Hair follicle dermal papilla cell (primary cell): ENCODE measurements at places on chromosomes 12 and 14. TPM values are rescaled to one million over a fixed set of nuclear protein-coding genes. Genes with fewer than 3 reads are reported as not detected.

The ASB2 gene
- total RNA-seq, result 0.16 TPM in 1 of 2 replicates, not detected in the other

The ZC2HC1C gene
- 0.85 and 1.3 TPM in 2 replicates for total RNA-seq

The MAP3K9 gene
- total RNA-seq, result 1.7 and 1.8 TPM in 2 replicates

The LRRC43 gene
- 0.65 and 3.2 TPM in 2 replicates for total RNA-seq

The AVPR1A gene
- 1.2 and 6.2 TPM in 2 replicates for total RNA-seq

The LRP1-AS gene
- not detected in 2 replicates for total RNA-seq

The EPYC gene
- not detected in 2 replicates for total RNA-seq

The WDHD1 gene
- total RNA-seq, result 5.2 and 5.3 TPM in 2 replicates

The DLGAP5 gene
- 3.1 and 4.0 TPM in 2 replicates for total RNA-seq

The EEF1AKMT3 gene
- 12.1 and 13.6 TPM in 2 replicates for total RNA-seq

The AQP6 gene
- not detected in 2 replicates for total RNA-seq

The MUCL1 gene
- total RNA-seq, result not detected in 2 replicates

The ATXN3 gene
- total RNA-seq, result 35.3 and 37.5 TPM in 2 replicates

The CPNE8 gene
- 13.1 and 15.1 TPM in 2 replicates for total RNA-seq

The PYGL gene
- total RNA-seq, result 143 and 152 TPM in 2 replicates

The SPRING1 gene
- 30.5 and 33.8 TPM in 2 replicates for total RNA-seq

The NOPCHAP1 gene
- total RNA-seq, result 3.2 and 3.8 TPM in 2 replicates

The SLC15A4 gene
- 53.8 and 61.2 TPM in 2 replicates for total RNA-seq

The DNAJC22 gene
- 0.32 and 1.1 TPM in 2 replicates for total RNA-seq

The NTF3 gene
- 4.4 and 5.0 TPM in 2 replicates for total RNA-seq

The KLRD1 gene
- 0.49 TPM in 1 of 2 replicates, not detected in the other for total RNA-seq

The WNK1 gene
- 98.4 and 112 TPM in 2 replicates for total RNA-seq

The FAM234B gene
- 7.5 and 7.7 TPM in 2 replicates for total RNA-seq

The DCAF4 gene
- 30.8 and 43.1 TPM in 2 replicates for total RNA-seq

The ACACB gene
- 10.7 and 18.5 TPM in 2 replicates for total RNA-seq

The LRR1 gene
- 7.0 and 9.1 TPM in 2 replicates for total RNA-seq
